ENCODE measurements at places on chromosomes 5 and 9. TPM values are rescaled to one million over a fixed set of nuclear protein-coding genes. Genes with fewer than 3 reads are reported as not detected.

The DPP7 gene
- 66.0 TPM for total RNA-seq

The CAMK4 gene
- total RNA-seq: 3.1 TPM

The PCDHB16 gene
- 1.2 TPM for total RNA-seq

The CEL gene
- 2.4 TPM for total RNA-seq

The PPP3R2 gene
- total RNA-seq: 0.12 TPM

The PCDHB4 gene
- total RNA-seq: 0.81 TPM

The HK3 gene
- 4.4 TPM for total RNA-seq
